ENCODE measurements at places on chromosomes 2 and 18. TPM values are rescaled to one million over a fixed set of nuclear protein-coding genes. Genes with fewer than 3 reads are reported as not detected.
A peak's percentile ranks its signal among the peaks of the same experiment; 100 is the strongest.

The LIMS1 gene
- 50.3 TPM for total RNA-seq

The DUSP28 gene
- total RNA-seq: 5.3 TPM

The DHRS9 gene
- total RNA-seq: 102 TPM

GRCh38 chr2:239953418-239954061 lies 71.6 kb downstream of the NDUFA10 start:
- no peaks in the 10 kb centered on the region for H3K4me1 ChIP-seq
- DNase-seq: no peak
- H3K27ac ChIP-seq: no peak overlapping the region

GRCh38 chr18:70295192-70296188 lies 6.6 kb downstream of the SOCS6 start:
- no peak overlapping the region for H3K4me3 ChIP-seq
- H3K27me3 ChIP-seq: no peaks in the 10 kb centered on the region
- DNase-seq: no peak
- H3K4me1 ChIP-seq: peaks cover 19% of the 10 kb centered on the region

The XRCC5 gene
- 205 TPM for total RNA-seq

- no peaks in the 10 kb centered on the region for H3K36me3 ChIP-seq
- H3K27me3 ChIP-seq: no peaks in the 10 kb centered on the region
- no peaks in the 10 kb centered on the region for H3K4me1 ChIP-seq
- no peak for DNase-seq
- no peak overlapping the region for H3K27ac ChIP-seq
Observed at GRCh38 chr2:64439194-64439593, 14.8 kb upstream of the LGALSL start.

- H3K27me3 ChIP-seq: no peaks in the 10 kb centered on the region
- no peaks in the 10 kb centered on the region for H3K36me3 ChIP-seq
- DNase-seq: no peak
- H3K4me1 ChIP-seq: no peaks in the 10 kb centered on the region
Observed at GRCh38 chr2:196335221-196335634, 163.8 kb upstream of the STK17B start.

- no peak overlapping the region for H3K4me3 ChIP-seq
- DNase-seq: no peak
- no peak overlapping the region for H3K27ac ChIP-seq
- no peaks in the 10 kb centered on the region for H3K4me1 ChIP-seq
- H3K27me3 ChIP-seq: no peaks in the 10 kb centered on the region
- no peaks in the 10 kb centered on the region for H3K36me3 ChIP-seq
Observed at GRCh38 chr2:207121784-207122183, 44.0 kb downstream of the KLF7 start.

The OTOS gene
- total RNA-seq: not detected

GRCh38 chr18:62988471-62988870 lies 273.1 kb downstream of the PHLPP1 start:
- H3K36me3 ChIP-seq: no peaks in the 10 kb centered on the region
- DNase-seq: no peak
- H3K4me3 ChIP-seq: no peak overlapping the region
- H3K27me3 ChIP-seq: no peaks in the 10 kb centered on the region

The REG3A gene
- 0.32 TPM for total RNA-seq

GRCh38 chr2:37447446-37447845 lies 103.0 kb downstream of the QPCT start:
- no peak overlapping the region for H3K27ac ChIP-seq
- H3K36me3 ChIP-seq: no peaks in the 10 kb centered on the region
- H3K4me3 ChIP-seq: no peak overlapping the region
- H3K4me1 ChIP-seq: no peaks in the 10 kb centered on the region
- no peaks in the 10 kb centered on the region for H3K27me3 ChIP-seq
- DNase-seq: no peak

GRCh38 chr2:226184940-226185615 lies 614.5 kb downstream of the IRS1 start:
- no peak overlapping the region for H3K4me3 ChIP-seq
- no peaks in the 10 kb centered on the region for H3K36me3 ChIP-seq
- H3K27ac ChIP-seq: peak overlapping the region; percentile 11
- DNase-seq: no peak
- no peaks in the 10 kb centered on the region for H3K27me3 ChIP-seq

GRCh38 chr2:75862547-75862946 lies 151.8 kb upstream of the GCFC2 start:
- H3K36me3 ChIP-seq: no peaks in the 10 kb centered on the region
- no peak for DNase-seq
- no peaks in the 10 kb centered on the region for H3K4me1 ChIP-seq
- H3K4me3 ChIP-seq: no peak overlapping the region
- H3K27ac ChIP-seq: no peak overlapping the region

DNA sequence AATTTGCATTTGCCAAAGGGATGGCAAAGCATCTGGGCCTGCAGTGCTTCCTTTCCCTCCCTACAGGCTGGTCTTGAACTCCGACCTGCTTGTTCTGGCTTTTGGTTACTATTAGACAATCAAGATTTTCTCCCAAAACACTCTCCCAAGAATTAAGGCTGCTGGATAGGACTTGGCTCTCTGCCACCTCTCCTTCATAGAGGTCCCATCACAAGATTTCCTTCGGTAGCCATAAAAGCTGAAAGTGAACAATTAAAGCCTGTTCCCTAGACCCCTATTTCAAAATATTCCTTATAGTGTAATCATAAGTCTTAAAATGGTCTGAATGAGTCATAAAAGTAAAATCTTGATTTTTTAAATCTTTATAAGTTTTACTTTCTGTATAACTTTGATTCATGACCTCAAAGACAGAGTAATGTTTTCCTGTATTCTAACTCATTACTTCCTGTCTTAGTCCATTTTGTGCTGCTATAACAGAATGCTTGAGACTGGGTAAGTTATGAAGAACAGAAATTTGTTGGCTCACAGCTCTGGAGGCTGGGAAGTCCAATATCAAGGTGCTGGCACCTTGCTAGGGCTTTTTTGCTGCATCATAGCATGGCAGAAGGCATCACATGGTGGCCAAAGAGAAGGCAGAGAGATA lies 37.8 kb upstream of the TNP1 start:
- H3K27me3 ChIP-seq: no peaks in the 10 kb centered on the region
- no peak overlapping the region for H3K4me3 ChIP-seq
- H3K4me1 ChIP-seq: no peaks in the 10 kb centered on the region

- H3K27ac ChIP-seq: no peak overlapping the region
- H3K4me3 ChIP-seq: no peak overlapping the region
- H3K4me1 ChIP-seq: no peaks in the 10 kb centered on the region
- no peaks in the 10 kb centered on the region for H3K27me3 ChIP-seq
- no peak for DNase-seq
- no peaks in the 10 kb centered on the region for H3K36me3 ChIP-seq
Observed at GRCh38 chr2:216554286-216554685, 55.6 kb downstream of the RPL37A start.

The RBM43 gene
- 2.4 TPM for total RNA-seq

The RPRM gene
- not detected for total RNA-seq

GRCh38 chr18:46711444-46711863 lies 45.4 kb downstream of the ST8SIA5 start:
- DNase-seq: no peak
- no peaks in the 10 kb centered on the region for H3K4me1 ChIP-seq
- H3K27me3 ChIP-seq: no peaks in the 10 kb centered on the region

The TGOLN2 gene
- 140 TPM for total RNA-seq

DNA sequence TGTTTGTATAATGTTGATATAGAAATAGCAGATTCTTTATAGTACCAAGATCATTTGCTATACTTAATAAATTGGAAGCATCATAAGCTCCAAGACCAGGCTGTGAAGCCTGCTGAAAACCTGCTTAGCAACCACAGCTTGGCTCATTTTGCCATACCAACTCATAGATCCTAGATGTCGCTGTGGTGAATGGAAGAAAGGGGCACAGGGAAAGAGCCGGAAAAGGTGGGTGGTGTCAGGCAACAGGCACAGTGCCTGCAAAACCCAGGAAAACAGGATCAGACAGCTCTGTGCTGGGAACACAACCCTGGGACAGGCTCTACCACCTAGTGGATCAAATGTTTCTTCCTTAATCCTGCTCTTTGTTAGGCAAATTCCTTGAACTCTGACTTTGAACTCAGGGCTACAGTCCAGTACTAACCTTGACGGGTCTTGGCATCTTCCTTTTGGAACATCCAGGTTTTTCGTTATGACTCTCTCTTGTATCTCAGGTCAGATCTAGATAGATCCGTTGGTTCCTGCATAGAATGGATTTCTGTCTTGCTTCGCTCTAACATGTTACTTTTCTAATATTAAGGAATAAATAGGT lies 31.6 kb downstream of the TWSG1 start:
- H3K4me1 ChIP-seq: peaks cover under 1% of the 10 kb centered on the region
- no peaks in the 10 kb centered on the region for H3K27me3 ChIP-seq
- peak; percentile 46 for DNase-seq
- H3K27ac ChIP-seq: no peak overlapping the region
- H3K4me3 ChIP-seq: no peak overlapping the region
- no peaks in the 10 kb centered on the region for H3K36me3 ChIP-seq

GRCh38 chr2:46557788-46558187 lies 78.4 kb downstream of the TMEM247 start:
- no peaks in the 10 kb centered on the region for H3K36me3 ChIP-seq
- no peaks in the 10 kb centered on the region for H3K27me3 ChIP-seq
- no peaks in the 10 kb centered on the region for H3K4me1 ChIP-seq
- no peak overlapping the region for H3K4me3 ChIP-seq
- H3K27ac ChIP-seq: no peak overlapping the region

- DNase-seq: no peak
- H3K27me3 ChIP-seq: no peaks in the 10 kb centered on the region
- H3K4me3 ChIP-seq: no peak overlapping the region
- H3K27ac ChIP-seq: no peak overlapping the region
- no peaks in the 10 kb centered on the region for H3K4me1 ChIP-seq
Observed at GRCh38 chr2:60445684-60446179, 107.7 kb downstream of the BCL11A start.

The CRYBA2 gene
- 5.5 TPM for total RNA-seq

- H3K27ac ChIP-seq: no peak overlapping the region
- H3K27me3 ChIP-seq: no peaks in the 10 kb centered on the region
- H3K4me3 ChIP-seq: no peak overlapping the region
- H3K4me1 ChIP-seq: no peaks in the 10 kb centered on the region
Observed at GRCh38 chr2:44642123-44642857, 280.5 kb downstream of the CAMKMT start.

DNA sequence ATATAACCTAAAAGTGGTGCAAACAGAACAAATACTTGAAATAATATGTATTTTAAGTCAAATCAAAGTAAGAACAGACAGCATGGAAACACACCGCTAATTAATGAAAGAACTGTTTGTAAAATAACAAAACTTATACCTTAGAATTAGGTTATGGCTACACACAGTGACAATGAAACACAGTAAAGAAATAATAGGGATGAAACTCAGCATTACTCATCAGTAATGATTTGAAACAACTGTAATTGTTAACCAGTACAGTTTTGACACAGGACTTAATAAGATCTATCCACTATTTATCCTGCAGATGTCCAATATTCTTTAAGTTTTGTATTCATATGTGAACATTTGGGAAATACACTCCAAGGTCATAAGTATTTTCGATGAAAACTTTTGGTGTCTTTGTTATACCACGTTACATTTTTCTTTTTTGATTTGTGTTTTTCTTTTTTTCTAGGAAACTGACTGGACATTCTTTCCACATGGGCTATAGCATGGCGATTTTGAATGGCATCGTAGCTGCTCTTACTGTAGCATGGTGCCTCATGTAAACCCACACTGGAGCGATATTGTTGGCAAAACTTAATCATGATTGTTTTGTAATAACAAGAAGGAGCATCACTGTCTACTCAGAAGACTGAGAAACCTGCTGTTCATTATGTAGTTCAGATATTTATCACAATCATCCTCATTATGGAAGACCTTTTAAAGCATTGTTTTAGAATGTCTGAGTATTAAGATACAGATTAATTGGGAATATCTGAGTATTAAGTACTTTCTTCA lies 41.1 kb downstream of the ARL6IP6 start:
- H3K27ac ChIP-seq: no peak overlapping the region
- H3K27me3 ChIP-seq: no peaks in the 10 kb centered on the region
- no peak for DNase-seq
- H3K4me1 ChIP-seq: no peaks in the 10 kb centered on the region

The MERTK gene
- total RNA-seq: 3.9 TPM

DNA sequence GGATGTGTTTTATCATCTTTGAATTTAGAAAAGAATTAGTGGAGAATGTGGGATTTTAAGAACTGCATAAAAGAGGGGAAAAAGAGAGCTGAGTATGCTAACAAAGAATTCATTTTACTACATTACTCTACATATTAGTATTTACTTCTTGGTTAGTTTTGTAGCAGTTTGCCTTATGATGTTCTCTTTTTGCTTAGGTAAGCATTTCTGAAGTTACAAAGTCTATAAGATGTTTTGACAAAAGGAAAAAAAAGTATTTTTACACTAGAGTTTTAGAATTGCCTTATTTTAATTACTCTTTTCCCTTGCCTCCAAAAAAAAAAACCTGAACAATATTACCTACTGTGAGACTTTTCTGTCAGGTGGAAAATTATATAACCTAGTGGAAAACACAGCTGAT lies 739.5 kb upstream of the SLC39A10 start:
- H3K4me3 ChIP-seq: no peak overlapping the region
- DNase-seq: no peak
- H3K27me3 ChIP-seq: no peaks in the 10 kb centered on the region
- H3K27ac ChIP-seq: no peak overlapping the region

GRCh38 chr2:217329023-217329431 lies 469.2 kb upstream of the TNP1 start:
- H3K27ac ChIP-seq: no peak overlapping the region
- no peaks in the 10 kb centered on the region for H3K4me1 ChIP-seq
- no peak for DNase-seq
- H3K4me3 ChIP-seq: no peak overlapping the region
- H3K36me3 ChIP-seq: no peaks in the 10 kb centered on the region

DNA sequence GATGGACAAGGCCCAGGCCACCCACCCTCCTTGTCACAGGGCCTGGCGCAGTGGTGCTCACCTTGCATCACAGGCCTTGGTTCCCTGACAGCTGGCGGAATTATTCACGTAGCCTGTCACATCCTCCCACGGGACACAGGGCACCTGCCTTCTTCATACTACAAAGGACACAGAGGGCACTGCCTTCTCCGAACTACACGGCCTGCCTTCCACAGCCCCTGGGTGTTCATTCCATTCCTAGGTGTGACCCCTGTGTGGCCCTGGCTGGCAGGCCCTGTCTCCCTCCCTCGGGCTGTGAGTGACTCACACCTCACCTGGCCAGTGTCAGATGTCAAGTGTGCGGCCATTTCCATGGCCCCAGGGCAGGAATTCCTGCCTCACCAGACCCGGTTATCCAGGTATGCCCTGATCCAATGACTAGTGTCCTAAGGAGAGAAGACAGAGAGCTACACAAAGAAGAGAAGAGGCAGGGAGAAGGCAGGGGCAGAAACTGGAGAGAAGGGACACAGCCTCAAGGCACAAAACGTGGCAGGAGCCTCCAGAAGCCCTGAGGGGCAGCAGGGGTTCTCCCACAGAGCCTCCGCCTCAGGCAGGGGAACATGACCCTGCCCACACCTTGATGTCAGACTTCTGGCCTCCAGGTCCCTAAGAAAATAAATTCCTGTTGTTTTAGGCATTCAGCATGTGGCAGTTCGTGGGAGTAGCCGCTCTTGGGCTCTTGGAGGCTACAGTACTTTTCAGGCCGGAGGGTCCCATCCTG lies 43.4 kb downstream of the MBP start:
- H3K36me3 ChIP-seq: no peaks in the 10 kb centered on the region
- H3K27me3 ChIP-seq: no peaks in the 10 kb centered on the region
- peaks cover 10% of the 10 kb centered on the region for H3K4me1 ChIP-seq
- no peak overlapping the region for H3K27ac ChIP-seq

- H3K27me3 ChIP-seq: no peaks in the 10 kb centered on the region
- H3K27ac ChIP-seq: no peak overlapping the region
- no peaks in the 10 kb centered on the region for H3K36me3 ChIP-seq
- H3K4me3 ChIP-seq: no peak overlapping the region
- no peaks in the 10 kb centered on the region for H3K4me1 ChIP-seq
- DNase-seq: no peak
Observed at GRCh38 chr2:112588611-112589045, 4.2 kb downstream of the CHCHD5 start.

- no peaks in the 10 kb centered on the region for H3K4me1 ChIP-seq
- no peak overlapping the region for H3K4me3 ChIP-seq
- no peaks in the 10 kb centered on the region for H3K36me3 ChIP-seq
- no peak overlapping the region for H3K27ac ChIP-seq
Observed at GRCh38 chr2:126784621-126785020, 114.1 kb upstream of the TEX51 start.

Data from colonic mucosa (tissue), 4 donors.